NCI-H1436 treated with DMSO at 0.1 percent for 48 hours (cell line): ENCODE measurements at places on chromosomes 13 and 19.

DNA sequence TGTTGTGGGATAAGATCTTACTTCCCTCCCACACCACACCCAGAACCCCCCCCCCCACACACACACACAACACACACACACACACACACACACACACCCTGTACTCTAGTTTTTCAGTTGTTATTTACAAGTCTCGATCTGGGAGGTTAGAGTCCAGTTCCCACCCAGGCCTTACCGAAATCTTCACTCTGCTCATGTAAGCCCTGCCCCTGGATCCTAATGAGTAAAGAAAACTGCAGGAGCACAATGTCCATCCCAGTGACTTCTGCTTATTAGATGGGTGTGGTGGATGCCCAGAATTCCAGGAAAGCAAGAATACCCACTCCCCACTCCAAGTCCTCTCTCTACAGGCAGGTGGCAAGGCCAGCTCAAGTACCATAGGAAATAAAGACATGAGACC lies 23.0 kb downstream of the STARD13 start:
- no peak for DNase-seq

DNA sequence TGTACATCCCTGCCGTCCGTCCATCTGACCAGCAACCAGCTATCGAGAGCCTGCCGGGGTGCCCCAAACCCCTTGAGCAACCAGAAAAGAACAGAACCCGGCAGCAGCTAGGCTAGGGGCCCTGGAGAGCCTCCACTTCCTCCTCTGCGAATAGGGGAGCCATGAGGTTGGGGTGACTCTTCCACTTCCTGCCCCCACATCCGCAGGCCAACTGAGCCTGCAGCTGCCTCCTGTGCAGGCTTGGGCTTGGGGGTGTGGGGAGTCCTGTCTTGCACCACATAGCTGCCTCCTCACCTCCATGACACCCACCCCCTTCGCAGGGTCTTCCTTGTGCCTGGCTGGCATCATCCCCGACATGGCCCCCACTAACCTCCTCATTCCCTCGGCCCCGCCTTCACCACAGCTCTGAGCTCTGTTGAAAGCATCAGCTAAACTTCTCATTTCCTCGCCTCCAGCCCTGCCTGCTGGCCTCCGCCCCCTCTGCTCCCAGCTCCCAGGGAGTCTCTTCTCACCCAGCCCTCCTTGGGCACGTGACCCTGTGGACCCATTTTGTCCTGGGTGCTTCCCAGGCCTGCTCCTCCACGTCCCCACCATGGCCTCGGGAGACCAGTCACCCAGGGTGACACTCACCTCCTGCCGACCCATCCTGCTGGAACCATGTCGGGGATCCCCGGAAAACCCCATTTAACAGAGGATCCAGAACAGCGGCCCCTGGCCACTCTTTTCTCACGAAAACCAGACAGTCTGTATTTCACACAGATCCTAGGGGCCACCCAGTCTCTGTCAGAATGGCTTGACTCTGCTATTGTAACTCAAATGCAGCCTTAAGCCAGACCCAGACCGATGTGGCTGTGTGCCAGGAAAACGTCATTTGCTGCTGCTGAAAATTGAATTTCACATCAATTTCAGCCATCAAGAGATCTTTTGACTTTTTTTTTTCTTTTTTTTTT lies 50.4 kb downstream of the MYO9B start:
- no peak for DNase-seq

- DNase-seq, result no peak
Measured at GRCh38 chr13:60398379-60398891, 1.4 kb downstream of the TDRD3 start.

DNA sequence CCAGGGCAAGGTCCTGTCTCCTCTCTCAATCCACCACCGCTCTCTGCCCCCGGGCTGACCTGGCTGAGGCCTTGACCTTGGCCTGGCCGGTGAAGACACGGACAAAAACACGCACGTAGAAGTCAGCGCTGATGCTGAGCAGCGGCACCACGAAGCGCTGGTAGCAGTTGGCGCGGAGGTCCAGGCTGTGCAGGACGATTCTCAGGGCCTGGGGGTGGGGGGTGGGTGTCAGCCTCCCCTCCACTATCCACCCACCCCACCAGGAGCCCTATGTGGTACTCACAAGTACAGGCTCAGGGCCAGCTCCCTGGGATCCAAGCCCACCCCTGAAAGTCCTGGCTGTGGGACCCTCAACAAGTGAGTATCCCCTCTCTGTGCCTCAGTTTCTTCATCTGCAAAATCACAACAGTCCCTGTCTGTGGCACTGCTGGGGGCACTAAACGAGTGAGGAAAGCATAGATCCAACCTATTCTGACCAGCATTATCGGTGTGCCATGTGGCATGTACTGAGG lies 6.4 kb downstream of the TRMT1 start:
- no peak for DNase-seq

DNA sequence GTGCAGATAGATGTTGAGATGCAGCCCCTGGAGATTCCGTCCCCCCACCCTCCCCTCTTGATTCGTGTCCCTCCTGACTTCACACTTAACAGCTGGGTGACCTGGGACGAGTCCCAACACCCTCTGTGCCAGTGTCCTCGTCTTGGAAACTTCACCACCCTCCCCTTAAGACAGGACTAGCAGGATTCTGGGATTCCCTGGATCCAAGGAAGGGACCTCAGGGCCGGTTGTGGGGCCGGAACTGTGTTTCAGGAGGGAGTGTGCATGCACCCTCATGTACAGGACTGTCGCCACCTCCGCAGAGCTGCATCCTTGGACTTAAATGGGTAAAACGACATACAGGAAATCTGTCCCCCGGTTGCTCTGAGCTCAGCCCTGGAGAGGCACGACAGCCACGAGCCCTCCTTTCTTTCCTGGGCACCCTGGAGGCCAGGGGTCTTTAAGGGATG lies 990 bp downstream of the MYO9B start:
- DNase-seq, result no peak

GRCh38 chr19:39301562-39301961 lies 5.4 kb downstream of the IFNL1 start:
- no peak for DNase-seq

DNA sequence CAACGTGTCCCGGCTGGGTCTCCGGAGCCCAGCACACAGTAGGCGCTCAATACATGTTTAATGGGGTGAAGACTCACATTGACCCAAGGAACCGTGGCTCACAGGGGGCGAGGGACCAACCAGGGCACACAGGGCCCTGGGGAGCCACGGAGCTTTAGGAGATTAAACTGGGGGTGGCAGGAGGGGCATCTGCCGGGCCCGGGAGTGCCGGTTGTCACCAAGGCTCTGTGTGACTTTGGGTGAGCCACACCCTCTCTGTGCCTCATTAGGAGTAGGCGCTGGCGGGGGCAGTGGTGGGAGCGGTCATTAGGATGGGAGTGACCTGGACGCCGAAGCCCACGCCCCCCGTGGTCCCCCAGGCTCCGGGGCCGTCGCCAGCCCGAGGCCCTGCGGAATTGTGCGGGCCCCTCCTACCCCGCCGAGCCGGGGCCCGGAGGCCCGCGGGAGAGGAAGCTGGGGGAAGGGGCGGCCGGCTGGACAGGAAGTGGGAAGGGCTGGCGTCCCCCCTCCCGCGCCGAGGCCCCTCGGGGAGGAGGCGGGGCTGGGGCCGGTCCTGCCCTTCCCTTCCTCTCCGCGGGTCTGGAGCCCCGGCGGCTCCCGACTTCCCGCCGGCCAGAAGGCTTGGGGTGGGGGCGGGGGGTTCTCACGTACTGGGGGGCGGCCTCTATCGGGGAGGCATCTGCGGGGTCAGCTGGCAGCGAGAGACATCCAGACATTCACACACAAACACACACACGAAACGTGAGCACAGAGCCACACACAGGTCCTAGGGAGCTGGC lies 1.8 kb upstream of the SSBP4 start:
- no peak for DNase-seq

DNA sequence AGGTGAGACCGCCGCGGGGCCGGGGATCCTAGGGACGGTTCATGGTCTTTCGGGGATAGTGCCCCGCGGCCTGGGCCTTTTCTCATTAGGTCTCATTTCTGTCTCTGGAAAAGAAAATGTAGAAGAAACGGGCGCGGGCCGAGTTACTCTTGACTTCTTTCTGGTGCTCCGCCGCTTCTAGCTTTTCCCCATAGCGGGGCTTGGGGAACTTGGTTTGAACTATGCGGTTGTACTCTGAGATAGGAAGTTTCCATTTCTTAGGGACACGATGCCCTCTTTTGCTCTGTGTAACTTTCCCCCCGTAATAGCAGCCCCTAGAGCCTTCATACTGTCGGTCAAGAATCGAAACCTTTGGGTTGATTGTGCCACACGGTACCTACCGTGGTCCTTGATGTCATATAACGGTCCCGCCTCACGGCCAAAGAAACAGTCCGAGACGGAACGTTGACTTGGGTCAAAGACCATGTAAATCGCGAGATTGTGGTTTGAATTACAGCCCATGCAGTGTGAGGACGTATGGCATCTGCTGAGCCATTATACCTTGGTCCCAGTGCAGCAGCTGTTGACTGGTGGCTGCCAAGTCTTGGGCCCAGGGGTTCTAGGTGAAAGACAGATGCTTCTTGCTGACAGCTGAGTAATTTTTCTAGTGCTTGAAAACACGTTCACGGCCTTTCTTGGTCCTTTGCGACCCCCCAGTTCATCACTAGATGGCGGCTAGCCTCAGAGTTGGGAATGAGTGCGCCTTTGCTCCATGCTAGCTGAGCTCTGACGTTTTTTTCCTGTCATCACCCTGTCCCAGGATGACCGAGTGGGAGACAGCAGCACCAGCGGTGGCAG lies 487 bp downstream of the RPS5 start:
- DNase-seq, result no peak

DNA sequence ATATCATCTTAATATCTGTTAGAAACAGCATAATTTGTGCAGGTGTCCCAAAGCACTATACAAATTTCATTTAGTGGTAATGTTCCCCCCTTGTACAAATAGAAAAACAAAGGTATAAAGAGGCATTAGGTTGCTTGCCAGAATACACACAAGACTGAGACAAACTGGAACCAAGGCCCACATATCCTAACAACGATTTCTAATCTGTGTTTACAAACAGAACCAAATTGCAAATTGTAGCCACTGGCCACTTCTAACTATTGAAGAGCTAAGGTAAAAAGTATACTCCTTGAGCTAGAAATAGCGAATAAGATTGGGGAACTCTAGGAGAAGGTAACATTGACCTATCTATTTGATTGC lies 526.1 kb downstream of the KLF12 start:
- DNase-seq, result no peak

DNA sequence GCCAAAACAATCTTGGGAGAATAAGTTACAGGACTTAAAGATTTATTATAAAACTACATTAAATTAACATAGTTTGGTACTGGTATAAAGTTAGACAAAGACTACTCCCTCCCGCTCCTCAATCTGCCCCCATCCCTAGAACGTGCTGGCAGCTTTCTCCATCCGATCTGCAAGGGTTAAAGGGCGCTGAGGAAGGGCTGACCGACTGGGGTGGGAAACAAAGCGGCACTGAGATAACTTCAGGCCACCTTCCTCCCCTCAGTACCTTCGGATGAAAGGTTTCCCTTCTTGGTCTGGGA lies 790 bp upstream of the SUGT1 start:
- DNase-seq, result no peak

GRCh38 chr13:113907635-113908617 lies 44.0 kb upstream of the GAS6 start:
- no peak for DNase-seq

DNA sequence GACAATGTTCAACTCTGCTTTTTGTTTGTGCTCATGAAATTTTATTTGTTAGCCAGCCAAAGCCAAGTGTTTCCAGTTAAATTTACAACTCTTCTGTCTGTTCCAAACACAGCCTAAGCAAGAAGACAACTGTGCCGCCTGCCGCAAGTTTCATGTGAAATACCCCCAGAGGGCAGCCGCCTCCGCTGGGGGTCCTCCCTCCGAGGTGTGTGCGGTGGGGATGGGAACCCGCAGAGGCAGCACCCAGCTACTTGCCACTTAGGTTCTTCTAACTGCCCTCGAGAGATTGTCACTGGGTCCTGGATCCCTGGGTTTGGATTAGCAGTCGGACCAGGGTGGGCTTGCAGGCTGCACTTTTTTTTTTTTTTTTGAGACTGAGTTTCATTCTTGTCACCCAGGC lies 28.5 kb downstream of the ATP11A start:
- DNase-seq, result no peak

DNA sequence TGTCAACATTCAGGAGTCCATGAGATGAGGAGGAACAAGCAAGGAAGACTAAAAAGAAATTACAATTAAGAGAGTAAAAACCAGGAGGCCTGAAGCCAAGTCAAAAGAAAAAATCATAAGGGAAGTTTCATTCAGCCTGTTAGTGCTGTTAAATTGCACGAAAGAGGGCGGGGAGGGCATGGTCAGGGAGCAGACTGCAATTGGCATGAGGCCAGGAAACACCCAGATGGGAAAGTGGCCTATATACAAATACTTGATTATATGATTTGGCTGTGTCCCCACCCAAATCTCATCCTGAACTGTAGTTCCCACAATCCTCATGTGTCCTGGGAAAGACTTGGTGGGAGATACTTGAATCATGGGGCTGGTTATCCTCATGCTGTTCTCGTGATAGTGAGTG lies 43.9 kb downstream of the TNFSF13B start:
- DNase-seq, result no peak

DNA sequence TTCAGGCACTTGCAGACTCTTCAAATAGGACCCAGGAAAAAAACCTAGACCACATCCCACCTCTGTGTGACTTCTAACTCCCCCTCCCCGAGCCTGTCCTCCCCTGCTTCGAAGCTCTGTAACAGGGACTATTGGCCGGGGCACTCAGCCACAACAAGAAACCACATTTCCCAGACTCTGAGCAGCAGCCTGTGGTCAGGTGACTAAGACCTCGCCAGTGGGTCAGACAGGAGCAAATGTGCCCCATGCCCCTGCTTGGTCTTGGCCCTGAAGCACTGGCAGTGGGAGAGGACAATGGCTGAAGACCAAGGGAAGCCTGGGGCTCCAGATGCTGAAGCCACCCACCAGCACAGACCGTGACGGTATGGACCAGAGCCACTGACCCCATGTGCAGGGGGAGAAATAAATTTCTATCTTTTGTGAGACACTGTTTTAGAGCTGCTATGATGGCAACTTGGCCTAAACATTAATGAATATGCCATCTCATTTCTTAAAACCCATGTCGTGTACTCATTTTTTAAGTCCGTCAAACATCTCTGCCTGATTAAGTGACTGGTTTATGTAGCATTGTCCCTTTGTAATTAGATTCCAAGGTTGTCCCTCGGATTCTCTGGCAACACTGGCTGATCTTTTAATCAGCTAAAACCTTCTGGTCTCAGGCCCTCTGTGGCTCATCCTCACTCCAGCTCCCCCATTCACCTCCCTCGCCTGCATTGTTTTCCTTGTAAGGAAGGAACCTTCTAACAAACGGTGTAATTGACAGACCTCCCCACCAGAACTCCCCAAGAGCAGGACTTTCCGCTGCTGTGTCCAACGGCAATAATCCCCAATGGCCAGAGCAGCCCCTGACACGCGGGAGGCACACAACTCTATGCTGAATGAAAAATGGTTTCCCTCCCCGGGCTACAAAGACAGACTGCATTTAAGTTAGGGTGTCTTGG lies 98.4 kb downstream of the STK24 start:
- no peak for DNase-seq

DNA sequence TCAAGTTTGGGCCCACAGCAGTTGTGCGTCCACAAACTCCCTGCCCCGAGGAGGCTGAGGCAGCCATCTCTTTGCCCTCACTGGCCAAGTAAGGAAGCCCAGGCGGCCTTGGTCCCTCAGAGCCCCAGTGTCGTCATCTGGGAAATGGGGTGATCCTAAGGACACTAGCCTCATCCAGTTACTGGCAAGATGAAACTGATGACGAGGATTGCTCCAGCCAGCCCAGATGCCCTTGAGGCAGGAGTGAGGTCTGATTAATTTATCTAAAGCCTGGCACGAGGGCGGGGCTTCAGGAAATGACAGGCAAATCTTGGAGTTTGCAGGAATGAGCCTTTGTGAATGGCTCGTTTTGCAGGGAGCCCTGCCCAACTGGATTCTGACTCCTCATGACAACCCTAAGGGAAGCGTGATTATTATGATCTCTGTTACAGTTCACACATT lies 5.6 kb downstream of the LIPE start:
- DNase-seq, result no peak
